NCI-H1930 (cell line): ENCODE measurements at places on chromosomes 11 and 22.

DNA sequence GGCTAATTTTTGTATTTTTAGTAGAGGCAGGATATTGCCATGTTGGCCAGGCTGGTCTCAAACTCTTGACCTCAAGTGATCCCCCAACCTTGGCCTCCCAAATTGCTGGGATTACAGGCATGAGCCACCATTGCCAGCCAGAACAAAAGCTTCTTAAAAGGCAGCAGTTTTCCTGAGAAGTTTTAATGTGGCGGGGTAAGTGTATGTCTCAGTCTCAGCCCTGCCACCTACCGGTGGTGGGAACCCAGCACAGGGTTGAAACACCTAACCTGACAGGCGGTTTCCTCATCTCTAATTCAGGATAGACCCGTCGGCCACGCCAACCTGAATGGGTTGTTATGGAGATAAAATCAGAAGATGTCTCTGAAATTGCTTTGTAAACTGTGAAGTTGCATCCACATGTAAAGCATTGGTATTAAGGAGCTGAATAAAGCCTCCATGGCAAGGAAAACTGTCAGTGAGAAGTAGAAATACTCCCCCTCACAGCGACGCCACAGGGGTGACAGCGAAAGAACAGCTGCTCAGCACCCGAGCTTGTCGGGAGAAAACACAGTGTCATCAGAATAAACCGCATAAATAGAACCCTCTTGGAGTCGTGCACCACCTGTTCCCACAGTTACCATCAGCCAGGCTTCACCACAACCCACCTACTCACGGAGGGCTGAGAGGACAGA is 165.9 kb upstream of the NCAM1 start:
- DNase-seq, result no peak

DNA sequence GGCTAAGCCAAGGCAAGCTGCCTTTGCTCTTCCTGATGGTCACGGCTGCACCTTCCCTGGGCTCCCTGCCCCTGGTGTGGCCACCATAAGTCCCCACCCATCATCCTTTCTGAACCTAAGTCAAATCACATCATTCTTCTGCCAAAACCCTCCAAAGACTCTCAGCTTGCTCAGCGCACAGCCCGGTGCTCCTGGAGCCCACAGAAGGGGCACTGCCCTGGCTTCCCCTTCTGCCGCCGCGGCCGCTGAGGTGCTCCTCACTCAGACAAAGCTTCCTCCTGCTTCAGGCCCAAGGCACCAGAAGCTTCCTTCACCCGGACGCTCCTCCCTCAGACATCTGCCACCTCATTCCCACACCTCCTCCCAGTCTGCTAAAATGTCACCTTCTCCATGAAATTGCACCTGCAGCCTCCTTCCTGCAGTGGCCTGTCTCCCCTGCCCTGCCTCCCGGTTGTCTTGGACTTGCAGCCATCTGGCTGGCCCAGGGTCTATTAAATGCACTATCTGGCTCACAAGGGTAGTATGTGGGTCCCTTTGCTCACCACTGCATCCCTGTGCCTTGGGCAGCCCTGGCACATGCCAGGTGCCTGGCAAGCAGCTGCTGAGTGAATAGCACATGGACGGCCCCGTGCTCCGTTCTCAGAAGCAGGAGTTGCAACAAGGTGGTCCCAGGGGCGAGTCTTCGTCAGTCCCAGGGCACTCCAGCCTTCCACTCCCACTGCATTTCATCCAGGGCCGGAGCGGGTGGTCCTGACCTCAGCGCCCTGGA is 108.2 kb downstream of the WNT7B start:
- no peak for DNase-seq

DNA sequence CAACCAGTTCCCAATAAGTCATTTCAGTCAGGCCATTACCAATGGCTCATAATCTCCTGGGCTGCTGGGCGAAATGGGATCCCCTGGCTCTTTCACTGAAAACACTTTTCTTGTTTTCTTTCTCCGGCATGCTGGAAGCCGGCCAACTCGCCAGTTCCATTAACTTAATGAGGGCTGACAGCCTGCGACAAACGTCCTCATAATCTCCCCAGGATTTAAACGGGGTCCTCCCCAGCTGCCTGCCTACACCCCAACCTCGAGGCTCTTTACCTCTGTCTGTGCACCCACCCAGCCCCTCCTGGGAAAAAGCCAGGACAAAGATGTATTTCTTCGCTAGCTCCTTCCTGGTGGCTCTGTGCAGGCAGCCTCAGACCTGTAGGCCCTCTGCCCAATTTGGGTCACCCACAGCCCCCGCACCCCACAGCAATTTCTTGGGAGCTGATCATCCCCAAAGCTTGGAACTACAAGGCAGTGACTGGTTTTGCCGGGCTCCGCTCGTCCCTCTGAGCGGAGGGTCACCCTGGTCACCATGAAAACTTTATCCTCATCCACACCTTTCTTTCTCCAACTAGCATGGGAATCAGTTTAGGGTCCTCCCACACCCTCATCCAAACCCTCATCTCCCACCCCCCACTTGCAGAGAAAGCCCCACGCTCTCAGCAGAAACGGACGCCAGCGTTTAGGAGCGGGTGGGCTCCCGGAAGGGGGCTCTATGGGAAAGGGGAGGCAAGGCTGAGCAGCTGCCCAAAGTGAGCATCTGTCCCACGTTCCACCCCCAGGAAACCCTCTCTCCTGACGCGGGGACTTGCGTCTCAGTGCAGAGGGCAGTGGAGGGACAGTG is 51.1 kb upstream of the KCNQ1OT1 start:
- peak; percentile 25 for DNase-seq

DNA sequence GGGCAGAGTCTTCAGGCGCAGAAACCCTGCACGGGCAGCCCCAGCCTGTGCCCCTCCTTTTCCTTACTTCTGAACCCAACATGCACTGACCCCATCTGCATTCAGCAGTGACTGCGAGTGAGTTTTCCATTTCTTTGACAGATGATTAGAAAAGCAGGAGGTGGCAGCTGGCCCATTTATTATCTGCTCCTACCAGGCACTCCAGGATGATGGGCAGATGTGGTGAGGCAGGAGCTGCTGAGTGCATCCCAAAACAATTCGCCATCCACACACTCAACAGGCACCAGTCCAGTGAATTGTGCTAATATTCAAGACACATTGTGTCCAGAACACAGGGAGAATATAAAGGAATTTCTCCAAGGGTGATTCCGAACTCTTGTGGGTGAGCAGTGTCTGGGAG is 208.5 kb downstream of the TENM4 start:
- DNase-seq, result no peak

- DNase-seq, result no peak
Observed at GRCh38 chr11:118914178-118914918, 11.4 kb downstream of the BCL9L start.

- DNase-seq, result no peak
Observed at GRCh38 chr11:73175551-73176144, 33.5 kb upstream of the FCHSD2 start.
